Stimulated activated CD4-positive, alpha-beta T cell treated with anti-CD3 and anti-CD28 coated beads, Interleukin-2, amount 100 ng/mL, for 4 hours (primary cell): ENCODE measurements at places on chromosomes 5 and 9.

GRCh38 chr5:142324136-142324870 is 518 bp downstream of the SPRY4 start:
- peak; percentile 33 for DNase-seq

DNA sequence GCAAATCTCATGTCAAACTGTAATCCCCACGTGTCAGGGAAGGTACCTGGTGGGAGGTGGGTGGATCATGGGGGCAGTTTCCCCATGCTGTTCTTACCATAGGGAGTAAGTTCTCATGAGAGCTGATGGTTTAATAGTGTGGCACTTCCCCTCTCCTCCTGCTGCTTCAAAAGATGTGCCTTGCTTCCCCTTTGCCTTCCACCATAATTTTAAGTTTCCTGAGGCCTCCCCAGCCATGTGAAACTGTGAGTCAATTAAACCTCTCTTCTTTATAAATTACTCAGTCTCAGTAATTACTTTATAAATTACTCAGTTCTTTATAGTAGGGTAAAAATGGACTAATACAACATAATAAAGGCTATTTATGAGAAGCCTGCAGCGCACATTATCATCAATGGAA is 7.1 kb upstream of the CNTRL start:
- DNase-seq: no peak

DNA sequence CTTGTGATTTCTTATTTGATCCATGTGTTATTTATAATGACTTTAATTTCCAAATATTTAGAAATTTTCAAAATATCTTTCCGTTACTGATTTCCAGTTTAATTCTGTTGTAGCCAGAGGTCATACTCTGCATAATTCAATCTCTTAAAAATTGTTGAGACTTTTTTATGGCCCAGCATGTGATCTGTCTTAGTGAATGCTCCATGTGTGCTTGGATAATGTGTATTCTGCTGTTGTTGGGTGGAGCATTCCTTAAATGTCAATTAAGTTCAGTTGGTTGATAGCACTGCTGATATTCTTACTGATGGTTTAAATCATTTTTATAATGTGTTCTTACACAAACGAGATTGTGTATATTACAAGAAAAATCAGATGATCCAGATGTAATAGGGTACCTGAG is 180.8 kb downstream of the RGS3 start:
- no peak for DNase-seq

DNA sequence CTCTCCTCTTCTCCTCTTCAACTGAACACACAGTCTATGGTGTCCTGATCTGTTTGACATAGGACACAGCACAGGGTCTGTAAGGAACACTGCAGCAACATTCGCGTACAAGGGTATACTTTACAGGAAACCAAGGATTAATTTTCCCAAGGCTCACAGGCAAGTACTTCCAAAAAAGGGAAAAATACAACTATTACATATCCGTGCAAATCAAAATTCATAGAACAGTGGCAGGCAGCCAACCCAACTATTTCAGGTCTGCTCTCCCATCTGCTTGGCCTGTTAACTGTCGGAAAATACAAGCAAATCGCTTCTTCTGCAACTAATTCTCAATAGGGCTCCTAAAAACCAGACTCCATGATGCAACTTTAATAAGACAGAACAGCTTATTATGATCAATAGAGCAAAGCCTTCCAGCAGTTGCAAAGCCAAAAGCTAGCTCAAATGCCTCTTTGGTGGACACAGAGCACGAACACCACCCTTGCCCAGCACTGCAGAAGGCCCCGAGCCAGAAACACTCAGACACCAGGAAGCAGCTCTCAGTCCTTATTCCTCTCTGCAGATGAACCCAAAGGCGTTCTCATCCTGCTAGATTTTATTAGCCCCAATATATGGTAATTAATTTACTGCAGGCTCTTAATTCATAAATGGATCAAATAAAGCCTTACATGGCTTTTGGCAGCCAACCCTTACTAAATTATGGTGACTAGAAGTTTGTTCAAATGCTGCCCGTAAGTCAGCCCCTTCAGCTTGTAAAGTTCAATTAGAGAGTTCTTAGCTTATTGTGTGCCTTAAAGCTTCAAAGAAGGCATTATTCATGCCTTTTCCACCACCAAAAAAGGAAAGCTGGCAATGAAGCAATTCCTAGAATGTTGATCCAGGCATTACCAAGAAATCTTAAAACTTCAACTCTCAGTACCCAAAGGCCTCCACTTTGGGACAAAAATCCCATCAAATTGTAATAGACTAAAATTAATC is 68.8 kb downstream of the ZNF608 start:
- no peak for DNase-seq

- no peak for DNase-seq
These were observed 1913.7 kb upstream of the WWC1 start for GRCh38 chr5:166377756-166378155.

- DNase-seq: no peak
These were observed 55.8 kb downstream of the AQP7 start for GRCh38 chr9:33346564-33346963.

- no peak for DNase-seq
These were observed 247.5 kb upstream of the DAPK1 start for GRCh38 chr9:87250205-87250604.

GRCh38 chr9:98255061-98255577 is 330 bp downstream of the TBC1D2 start:
- DNase-seq: peak; percentile 6

DNA sequence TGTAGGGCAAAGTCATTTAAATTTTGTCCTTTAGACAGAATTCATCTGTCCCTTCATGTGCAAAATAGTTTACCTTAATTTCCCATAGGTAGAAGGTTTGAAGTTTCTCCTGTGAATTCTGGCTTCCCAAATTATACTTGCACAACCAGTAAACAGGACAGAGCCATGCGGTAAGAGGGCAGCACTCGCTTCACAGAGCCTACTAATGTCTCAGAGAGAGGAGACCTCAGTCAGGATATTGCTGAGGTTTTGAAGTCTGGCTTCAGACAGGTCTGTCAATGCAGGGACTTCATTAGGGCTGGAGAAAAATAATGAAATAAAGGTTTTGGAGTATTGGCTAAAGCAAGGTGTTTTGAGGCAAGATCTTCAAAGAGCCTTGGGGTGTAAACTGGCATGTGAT is 91.4 kb downstream of the ANXA1 start:
- no peak for DNase-seq

DNA sequence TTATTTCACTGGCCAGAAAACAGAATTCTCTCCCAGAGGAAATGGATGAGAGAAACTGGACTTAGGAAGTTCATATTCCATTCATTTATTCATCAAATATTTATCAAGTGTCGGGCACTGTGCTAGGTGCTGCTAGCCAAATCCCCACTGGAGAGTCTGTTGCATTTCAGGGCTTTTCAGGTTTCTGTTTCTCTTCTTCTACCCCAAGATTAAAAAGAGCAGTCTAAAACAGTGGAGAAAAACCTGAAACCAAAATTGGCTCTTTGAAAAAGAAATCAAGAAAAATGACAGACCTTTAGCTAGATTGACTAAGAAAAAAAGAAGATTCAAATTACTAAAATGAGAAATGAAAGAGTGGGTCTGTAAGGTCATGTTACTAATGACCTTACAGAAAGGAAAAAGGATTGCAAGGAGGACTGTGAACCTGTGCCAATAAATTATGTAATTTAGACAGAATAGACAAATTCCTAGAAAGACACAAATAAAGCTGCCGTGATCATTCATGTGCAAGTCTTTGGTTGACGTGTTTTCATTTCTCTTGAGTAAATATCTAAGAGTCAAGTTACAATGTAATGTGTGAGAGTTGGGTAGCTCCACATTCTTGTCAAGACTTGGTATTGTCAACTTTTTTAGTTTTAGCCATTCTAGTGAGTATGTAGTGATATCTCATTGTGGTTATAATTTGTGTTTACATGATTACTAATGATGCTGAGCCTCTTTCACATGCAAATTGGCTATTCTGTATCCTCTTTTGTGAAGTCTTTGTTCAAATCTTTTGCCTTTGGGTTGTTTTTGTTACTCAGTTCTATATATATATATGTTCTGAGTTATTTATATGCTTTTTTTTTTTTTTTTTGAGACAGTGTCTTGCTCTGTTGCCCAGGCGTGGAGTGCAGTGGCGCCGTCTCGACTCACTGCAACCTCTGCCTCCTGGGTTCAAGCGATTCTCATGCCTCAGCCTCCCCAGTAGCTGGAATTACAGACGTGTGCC is 23.7 kb downstream of the SNX30 start:
- DNase-seq: no peak

- no peak for DNase-seq
These were observed 62.4 kb downstream of the MARCHF3 start for GRCh38 chr5:126967808-126968466.

- DNase-seq: no peak
These were observed 135.2 kb downstream of the PCSK1 start for GRCh38 chr5:96297867-96298266.

GRCh38 chr5:130773813-130774212 is 391.2 kb downstream of the HINT1 start:
- DNase-seq: no peak

DNA sequence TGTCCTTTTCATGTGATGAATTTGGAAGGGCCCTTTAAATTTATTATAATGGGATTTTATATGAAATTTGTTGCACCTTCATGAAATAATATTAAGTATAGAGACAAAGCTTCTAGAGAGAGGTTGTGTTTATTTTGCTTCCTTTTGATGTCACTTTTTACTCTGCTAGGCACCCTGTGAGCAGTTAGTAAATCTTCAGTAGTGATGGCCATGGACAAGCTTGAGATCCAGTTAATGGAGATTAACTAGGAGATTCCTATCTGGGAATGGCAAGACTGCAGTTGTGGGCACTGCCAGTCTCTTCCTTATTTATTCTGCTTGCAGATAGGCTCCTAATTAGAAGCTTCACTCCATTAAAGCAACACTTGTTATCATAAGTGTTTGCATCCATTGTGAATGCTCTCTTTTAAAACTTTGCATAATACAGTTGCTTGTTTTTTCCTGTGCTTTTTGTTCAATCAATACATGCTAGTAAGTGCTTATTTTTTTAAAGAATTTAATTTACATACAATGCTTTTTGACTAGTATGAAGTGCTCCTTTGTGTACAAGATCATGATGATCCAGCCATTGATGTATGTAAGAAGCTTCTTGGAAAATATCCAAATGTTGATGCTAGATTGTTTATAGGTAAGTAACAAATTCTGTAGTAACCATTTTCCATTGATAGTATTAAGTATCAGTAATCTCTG is 25.9 kb downstream of the UGCG start:
- DNase-seq: no peak

- DNase-seq: no peak
These were observed 31.0 kb upstream of the HMCN2 start for GRCh38 chr9:130234340-130235260.

- no peak for DNase-seq
These were observed 70.5 kb downstream of the MED27 start for GRCh38 chr9:132008855-132009812.

- no peak for DNase-seq
These were observed 443.5 kb downstream of the PLK2 start for GRCh38 chr5:58016358-58016757.

DNA sequence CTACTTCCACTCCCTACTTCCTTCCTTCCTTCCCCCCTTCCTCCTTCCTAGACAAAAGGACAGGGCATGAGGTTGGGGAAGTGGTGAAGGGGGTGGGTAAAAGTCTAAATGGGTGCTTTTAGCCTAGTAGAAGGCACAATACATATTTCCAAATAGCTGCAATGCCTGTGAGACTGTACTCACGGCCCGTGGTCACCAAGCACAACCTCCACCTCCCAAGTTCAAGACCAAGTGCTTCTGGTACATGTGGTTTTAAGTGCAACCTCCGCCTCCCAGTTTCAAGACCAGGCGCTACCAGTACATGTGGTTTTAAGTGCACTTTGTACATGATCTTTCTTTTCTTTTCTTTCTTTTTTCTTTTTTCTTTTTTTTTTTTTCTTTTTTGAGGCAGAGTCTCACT is 14.5 kb upstream of the NTNG2 start:
- no peak for DNase-seq

GRCh38 chr5:121915765-121916164 is 46.0 kb upstream of the SRFBP1 start:
- no peak for DNase-seq

DNA sequence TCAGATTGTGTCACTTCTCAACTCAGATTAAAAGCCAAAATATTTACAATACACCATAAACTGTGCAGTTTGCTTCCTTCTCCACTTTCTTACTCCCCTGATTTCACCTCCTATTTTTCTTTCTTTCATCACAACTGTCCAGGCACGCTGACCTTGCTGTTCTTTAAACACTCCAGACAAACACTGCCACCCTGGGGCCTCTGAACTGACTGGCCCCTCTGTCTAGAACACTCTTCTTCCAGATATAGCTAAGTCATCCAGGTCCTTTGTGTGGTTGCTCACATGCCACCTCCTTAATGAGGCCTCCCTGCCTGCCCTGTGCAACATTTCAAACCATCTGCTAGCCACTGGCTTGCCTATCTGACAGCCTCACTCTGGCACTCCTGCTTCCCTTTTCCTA is 46.6 kb downstream of the ATG10 start:
- DNase-seq: no peak

GRCh38 chr5:54946306-54946819 is 39.0 kb downstream of the ESM1 start:
- DNase-seq: no peak

GRCh38 chr5:116912221-116912620 is 337.6 kb upstream of the SEMA6A start:
- DNase-seq: no peak

DNA sequence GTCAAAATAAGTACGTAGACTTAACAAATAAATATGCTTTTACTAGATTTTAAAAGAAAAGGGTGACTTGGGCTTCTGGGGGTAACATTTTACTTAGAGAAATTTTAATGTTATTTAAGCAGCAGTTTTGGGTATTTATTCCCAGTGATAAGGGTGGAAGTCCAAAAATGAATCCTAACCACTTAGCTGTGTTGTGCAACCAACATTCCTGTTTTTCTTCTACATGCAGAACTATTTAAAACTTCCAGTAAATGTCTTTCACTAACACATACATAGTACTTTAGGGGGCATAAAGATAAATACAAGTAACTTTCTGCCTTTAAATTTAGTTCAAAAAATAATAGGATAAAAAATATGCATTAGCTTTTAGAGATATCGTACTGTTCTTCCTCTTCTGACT is 436.7 kb downstream of the CTNND2 start:
- DNase-seq: no peak

GRCh38 chr5:16603701-16604100 is 13.1 kb downstream of the RETREG1 start:
- DNase-seq: no peak

GRCh38 chr9:78030296-78030552 is 1.4 kb downstream of the GNAQ start:
- DNase-seq: no peak

GRCh38 chr5:16673241-16674201 is 56.7 kb upstream of the RETREG1 start:
- DNase-seq: no peak

- DNase-seq: no peak
These were observed 177.3 kb downstream of the RAB3C start for GRCh38 chr5:58760222-58760621.

GRCh38 chr5:91142819-91143218 is 240.3 kb downstream of the ARRDC3 start:
- DNase-seq: no peak

- no peak for DNase-seq
These were observed 68.7 kb downstream of the RETREG1 start for GRCh38 chr5:16548115-16548514.

GRCh38 chr9:81071108-81071507 is 618.2 kb downstream of the TLE1 start:
- DNase-seq: no peak

GRCh38 chr5:98301547-98301946 is 471.9 kb upstream of the RGMB start:
- DNase-seq: no peak
